ENCODE measurements at places on chromosomes 3 and 15.
A peak's percentile ranks its signal among the peaks of the same experiment; 100 is the strongest.

- ATAC-seq = no peak
These were observed 3.1 kb downstream of the SEMA3G start for GRCh38 chr3:52441772-52442332.

DNA sequence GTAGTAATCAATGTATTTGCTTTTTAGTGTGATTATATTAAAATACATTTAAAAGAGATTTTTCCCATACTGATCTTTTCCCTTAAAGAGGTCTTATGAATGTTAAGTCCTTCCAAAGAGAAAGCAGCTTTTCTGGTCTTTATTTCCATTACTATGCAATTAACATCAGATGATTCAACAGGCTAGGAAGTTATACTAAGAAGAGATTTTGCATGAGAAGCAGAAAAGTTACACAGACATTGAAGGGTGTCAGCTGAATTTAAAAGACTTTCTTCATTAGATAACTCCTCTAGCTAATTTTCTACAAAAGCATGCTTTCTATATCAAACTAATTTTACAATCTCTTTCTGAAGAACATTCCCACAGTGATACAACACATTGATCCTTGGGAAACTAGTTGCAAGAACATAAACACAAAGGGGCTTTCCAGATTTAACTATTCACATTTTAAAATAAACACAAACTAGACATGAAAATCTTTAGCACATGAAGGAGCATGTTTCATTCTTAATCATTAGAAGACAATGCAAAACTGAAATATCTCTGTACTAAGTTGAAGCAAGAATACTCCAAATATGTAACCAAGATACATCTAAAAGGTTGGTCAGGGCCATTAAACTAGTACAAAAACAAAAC is 965.8 kb downstream of the ROBO1 start:
- ATAC-seq = no peak

GRCh38 chr3:155079468-155079745 is 712 bp upstream of the MME start:
- peak; percentile 68 for ATAC-seq

GRCh38 chr3:27905625-27906024 is 183.5 kb upstream of the EOMES start:
- ATAC-seq = no peak

- ATAC-seq = no peak
These were observed 156.6 kb upstream of the SLC24A5 start for GRCh38 chr15:47964229-47964628.

DNA sequence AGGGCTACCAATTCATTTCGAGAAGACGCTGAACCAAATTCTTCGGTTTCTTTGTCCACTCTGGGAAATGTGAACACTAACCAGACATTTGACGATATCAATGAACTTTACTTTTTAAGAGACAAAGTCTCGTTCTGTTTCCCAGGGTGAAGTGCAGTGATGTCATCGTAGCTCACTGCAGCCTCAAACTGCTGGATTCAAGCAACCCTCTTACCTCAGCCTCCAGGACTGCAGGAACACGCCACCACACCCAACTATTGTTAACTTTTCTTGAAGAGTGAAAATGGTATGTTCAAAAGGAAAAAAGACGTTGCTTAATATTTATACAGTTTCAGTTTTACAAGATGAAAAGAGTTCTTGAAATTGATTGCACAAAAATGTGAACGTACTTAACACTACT is 30.6 kb downstream of the MB21D2 start:
- no peak for ATAC-seq

- ATAC-seq = no peak
These were observed 92.1 kb downstream of the XRN1 start for GRCh38 chr3:142355692-142356091.

GRCh38 chr3:112464264-112464663 is 35.0 kb downstream of the BTLA start:
- ATAC-seq = no peak

DNA sequence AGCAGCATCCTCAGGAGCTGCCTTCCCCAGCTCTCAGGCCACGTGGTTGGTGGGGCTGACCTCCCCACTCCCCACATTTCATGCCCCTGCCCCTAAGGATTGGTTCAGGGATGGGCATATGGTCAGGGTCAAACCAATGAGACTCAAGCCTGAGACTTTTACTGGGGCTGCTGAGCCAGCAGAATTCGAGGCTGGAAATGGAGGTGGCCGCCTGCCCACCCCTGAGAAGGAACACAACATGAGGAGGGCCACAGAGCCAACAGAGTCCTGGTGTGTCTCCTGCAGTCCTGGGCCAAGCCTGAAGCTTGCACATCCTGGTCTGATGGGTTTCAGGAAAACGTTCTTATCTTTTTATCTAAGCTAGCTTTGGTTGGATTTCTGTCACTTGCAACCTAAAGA is 5.9 kb downstream of the EHD4 start:
- ATAC-seq = no peak

- ATAC-seq = no peak
These were observed 92.9 kb downstream of the TLE3 start for GRCh38 chr15:70004826-70005225.

GRCh38 chr15:51494411-51495314 is 127.9 kb downstream of the DMXL2 start:
- no peak for ATAC-seq

All from motor neuron (in vitro differentiated cells).